ENCODE measurements at places on chromosomes 3 and 15.

DNA sequence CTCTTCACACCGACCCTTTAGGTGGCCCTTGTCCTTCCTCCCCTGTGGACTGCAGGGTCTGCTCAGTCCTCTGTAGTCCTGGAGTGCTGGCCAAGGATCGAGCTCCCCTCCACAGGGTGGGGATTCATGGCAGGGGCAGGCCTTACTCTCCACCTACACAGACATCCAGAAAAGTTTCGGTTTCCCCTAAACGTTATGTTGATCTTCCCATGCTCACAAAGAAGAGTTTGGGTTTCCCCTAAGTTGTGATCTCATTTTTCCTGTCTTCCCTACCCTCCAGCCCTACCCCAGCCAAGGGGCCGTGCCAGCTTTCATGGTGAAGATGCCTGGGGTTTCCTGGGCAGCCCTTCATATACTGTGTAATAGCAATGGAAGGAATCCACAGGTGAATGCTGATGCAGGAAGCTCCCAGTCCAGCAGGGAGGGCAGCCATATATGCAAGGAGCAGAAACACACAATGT lies 10.3 kb downstream of the STOML1 start:
- DNase-seq, result no peak

DNA sequence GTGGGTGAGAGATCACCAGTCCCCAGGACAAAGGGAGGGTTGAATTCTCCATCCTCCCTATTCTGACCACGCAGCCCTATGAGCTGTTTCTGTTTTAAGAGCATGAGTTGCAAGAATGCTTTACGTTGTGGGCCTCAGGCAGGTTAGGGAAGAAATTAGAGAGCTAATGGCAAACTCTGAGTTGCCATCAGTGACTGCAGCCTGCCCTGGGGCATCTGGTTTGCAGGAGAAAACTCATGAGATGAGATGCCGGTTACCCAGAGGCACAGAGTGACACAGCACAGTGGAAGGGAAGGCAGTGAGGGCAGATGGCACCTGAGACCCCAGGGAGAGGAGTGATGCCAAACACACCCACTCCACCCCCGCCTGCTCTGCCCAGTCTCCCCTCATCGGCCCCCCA lies 265.3 kb downstream of the CD47 start:
- no peak for DNase-seq

- no peak for DNase-seq
Measured at GRCh38 chr3:64354956-64355355, 129.7 kb upstream of the PRICKLE2 start.

GRCh38 chr3:49609314-49609713 lies 55.0 kb downstream of the BSN start:
- no peak for DNase-seq

- no peak for DNase-seq
Measured at GRCh38 chr15:92753591-92753990, 98.0 kb upstream of the FAM174B start.

- DNase-seq, result peak; percentile 12
Measured at GRCh38 chr3:42683875-42684598, 1.3 kb upstream of the KLHL40 start.

DNA sequence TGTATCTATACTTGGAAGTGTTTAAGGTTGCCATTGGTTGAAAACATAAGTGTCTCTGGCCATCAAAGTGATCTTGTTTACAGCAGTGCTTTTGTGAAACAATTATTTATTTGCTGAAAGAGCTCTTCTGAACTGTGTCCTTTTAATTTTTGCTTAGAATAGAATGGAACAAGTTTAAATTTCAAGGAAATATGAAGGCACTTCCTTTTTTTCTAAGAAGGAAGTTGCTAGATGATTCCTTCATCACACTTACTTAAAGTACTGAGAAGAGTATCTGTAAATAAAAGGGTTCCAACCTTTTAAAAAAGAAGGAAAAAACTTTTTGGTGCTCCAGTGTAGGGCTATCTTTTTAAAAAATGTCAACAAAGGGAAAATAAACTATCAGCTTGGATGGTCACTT lies 19.7 kb downstream of the B3GNT5 start:
- no peak for DNase-seq

DNA sequence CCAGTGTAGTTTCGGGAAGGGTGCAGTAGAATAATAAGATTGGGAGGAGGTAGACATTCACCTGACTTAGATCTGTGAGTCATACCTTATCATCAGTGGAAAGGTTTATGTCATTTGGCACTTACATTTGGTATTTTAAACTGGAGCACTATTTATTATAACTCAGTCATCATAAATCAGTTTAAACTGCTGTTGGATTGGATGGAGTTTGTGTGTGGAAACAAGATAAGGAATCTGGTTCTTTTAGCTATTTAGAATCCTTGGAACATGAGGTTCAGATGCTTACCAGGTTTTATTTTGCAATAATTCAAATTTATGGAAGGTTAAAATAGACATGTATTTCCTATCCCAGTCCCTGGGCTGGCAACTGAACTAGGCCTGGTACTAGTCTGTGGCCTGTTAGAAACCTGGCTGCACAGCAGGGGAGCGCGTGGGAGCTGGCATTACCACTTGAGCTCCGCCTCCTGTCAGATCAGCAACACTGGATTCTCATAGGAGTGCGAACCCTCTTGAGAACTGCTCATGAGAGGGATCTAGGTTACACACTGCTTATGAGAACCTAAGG lies 34.5 kb downstream of the ZFAND6 start:
- DNase-seq, result no peak

DNA sequence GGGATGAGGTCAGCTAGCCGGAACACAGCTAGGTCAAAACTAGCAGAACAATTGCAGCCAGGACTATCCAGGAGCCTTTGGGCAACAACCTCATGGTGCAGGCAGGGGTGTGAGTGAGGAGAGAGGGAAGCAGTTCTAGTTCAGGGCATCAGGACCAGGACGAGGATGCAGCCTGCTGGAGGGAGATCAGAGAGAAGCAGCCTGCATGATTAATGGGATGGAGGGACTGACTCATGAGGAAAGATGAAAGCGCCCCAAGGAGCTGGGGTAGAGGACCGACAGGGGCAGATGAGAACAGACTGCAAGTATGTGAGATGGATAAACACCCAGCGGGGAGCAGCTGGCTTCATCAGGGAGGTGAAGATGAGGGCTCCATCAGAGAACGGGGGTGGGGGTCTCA lies 37.9 kb upstream of the LRTM1 start:
- no peak for DNase-seq

DNA sequence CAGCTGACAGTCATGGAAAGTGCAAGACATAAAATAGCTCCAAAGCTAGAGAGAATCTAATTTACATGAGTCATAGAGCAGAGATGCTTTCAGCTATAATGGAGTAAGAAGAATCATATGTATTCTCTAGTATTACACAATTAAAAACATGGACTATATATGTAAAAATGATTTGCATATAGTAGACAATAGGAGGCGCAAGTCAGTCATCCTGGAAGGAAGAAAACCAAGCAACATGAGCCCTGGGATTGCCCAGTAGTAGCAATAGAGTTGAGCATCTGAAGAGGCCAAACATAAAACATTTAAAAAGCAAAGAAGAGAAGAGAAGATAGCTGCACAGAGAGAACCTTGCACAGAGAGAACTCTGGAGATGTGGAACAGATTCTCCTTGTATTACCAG lies 455.0 kb downstream of the EPHA3 start:
- DNase-seq, result no peak

GRCh38 chr3:167394003-167394402 lies 13.9 kb upstream of the ZBBX start:
- DNase-seq, result no peak

GRCh38 chr3:59820352-59820934 lies 770.6 kb upstream of the CFAP20DC start:
- no peak for DNase-seq

DNA sequence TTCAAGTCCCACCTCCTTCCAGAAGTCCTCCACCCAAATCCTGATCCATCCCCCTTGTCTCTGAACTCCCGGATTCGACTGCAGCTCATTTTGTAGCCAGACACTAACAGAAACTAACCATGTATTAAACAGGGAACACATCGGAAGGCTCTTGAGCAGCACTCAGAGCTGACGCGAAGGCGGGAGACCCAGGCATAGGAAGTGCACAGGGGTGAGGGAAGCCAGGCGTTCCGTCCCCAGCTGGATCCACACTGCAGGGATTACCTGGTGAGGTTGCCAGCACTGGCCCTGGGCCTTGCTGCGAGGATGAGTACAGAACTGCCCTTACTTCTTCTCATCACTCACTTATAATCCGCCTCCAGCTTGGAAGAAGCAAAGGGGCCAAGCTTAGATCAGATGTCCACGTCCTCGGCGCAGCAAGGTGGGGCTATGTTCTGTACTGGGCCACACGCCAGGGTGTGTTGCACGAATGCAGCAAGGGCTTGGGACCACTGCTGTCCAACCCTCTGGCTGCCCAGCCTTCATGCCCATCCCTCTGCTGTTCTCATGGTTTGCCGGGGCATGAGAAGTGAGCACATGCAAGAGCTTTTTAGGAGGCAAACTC lies 124.2 kb upstream of the SMAD3 start:
- no peak for DNase-seq

DNA sequence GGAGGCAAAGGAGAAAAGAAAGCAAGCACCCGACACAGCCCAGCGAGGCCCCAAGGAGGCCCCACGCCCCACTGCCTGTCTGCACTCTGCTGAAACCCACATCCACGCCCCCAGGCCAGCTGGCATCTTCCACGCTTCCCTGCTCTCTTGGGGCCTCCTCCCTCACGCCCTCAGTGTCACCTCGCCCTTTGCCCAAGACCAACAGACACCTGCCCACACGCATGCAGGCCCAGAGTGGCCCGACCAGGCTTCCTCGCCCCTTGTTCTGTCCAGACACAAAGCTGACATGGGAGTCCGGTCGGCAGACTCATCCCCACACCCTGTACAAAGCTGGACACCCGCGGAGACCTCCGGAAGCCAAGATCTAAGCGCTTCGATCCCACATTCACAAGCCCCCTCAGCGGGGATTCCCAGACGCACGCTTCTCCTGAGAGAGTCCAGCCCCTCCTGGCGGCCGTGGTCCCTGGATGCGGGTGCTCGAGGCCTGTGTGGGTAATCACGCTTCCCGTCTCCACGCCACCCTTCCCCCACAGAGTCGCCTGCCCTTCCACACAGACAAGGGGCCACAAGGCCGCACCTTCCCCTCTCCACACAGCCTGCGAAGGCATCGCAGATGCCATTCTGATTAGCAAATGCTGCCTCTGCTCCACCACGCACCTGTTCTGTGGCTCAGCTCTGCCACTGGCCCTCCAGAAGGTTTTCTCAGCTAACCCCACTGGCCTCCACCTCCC lies 176.6 kb downstream of the XXYLT1 start:
- DNase-seq, result peak; percentile 52

DNA sequence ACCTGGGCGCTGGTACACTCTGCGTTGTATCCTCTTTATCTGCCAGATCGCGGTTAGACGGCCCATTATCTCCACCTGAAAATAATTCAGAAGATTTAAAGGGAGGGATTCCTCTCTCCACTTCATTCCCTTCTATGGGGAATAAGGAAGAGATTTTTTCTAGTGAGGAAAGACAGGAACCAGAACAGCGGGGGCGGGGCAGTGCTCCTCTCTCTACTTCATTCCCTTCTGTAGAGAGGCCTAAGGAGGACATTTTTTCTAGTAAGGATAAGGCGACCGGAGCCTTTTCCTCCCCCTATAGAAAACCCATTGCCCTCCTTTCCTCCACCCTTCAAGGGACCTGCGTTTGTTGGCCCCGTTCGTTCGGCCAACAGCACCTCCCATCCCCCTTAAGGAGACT lies 8.3 kb upstream of the LIPH start:
- DNase-seq, result no peak

- no peak for DNase-seq
Measured at GRCh38 chr3:49600781-49601180, 46.5 kb downstream of the BSN start.

DNA sequence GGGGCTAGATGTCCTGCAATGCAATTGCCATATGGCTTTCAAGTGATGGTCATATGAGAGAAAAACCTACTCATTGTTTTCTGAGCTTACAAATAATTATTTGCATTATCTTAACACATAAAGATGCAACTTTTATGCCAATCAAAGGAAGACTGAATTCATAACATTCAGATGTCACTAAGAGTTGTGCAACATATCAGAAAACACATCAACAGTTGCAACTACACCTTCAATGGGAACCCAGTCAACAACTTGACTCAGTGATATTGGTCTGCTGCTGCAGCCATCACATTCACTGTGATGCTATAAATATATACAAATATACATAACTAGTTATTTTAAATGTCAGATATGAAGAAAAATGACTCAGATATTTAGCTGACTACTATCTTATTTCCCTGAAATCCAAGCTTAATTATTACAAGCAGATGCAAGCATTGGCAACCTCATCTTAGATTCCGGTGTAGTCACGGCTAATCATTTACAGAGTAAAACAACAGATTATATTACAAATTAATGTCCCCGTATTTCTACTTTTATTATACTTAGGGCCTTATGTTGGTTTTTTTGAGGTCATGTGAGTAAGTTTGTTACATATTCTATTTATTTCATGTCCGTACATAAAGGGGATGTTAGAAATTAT lies 23.7 kb downstream of the CNTN3 start:
- DNase-seq, result no peak

GRCh38 chr15:81589671-81590070 lies 215.7 kb upstream of the TMC3 start:
- no peak for DNase-seq

- DNase-seq, result no peak
Measured at GRCh38 chr3:131561511-131561910, 58.7 kb upstream of the MRPL3 start.

DNA sequence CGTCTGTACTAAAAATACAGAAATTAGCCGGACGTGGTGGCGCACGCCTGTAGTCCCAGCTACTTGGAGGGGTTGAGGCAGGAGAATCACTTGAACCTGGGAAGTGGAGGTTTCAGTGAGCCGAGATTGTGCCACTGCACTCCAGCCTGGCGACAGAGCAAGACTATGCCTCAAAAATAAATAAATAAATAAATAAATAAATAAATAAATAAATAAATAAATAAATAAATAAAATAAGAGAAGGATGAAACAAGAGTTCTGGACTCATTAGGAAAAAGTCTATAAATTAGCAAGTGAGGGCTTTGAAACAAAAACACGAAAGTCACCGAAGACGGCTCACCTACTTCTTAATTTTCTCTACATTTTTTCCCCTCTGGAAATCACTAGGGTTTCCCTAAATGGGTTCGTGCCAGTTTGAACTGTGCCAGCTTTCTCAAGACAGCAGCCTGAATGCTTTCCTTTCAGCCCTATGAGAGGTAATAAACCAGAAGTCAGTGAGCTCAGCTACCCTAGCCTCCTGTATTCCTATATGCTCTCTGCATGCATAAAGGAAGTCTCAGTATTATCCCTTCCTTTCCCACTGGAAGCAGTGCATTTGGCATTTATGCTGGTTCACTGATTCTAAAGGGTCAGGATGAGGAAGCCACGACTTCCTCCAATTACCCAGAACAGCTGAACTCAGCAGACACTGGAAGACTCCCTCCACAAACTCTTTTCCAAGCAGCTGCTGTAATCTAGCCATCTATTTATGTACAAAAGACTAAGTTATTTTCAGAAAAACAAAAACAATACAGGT lies 266.9 kb downstream of the ZBBX start:
- DNase-seq, result no peak

DNA sequence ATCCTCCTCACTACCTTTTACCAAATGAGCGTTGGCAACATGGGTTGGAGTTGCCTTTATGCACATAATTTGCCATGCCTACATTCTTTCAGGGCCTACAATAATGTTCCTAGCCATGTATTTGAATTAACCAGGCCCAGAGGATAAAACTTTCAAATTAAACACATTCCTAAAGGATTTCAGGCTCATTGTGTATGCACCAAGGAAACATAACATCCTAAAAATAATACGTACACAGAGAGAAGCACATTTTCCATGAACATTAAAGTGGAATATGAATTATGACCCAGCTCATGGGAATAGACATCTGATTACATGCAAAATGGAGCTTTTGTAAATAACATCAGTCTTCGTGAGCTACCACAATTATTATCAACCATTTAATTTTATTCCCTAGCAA lies 203.3 kb downstream of the RORA start:
- no peak for DNase-seq
